GM12878 (cell line): ENCODE measurements at places on chromosomes 3 and 15.

DNA sequence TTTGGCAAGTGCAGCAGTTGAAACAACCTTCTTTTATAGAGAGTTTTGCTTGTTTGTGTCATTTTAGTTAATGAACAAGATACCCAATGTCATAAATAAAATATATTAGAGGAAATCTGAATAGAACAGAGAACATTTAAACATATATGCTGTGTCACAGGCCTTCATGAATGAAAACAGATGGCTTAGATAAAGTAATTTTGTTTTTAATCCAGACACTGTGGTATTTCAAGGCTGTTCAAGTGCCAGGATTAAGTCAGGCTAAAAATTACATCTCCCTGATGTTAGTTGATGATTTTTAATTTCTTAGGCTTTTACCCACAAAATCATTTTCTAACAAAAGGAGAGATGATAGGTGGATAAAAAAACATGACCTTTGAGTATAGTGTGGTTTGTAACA is 4.9 kb upstream of the ACKR4 start:
- DNase-seq = no peak

DNA sequence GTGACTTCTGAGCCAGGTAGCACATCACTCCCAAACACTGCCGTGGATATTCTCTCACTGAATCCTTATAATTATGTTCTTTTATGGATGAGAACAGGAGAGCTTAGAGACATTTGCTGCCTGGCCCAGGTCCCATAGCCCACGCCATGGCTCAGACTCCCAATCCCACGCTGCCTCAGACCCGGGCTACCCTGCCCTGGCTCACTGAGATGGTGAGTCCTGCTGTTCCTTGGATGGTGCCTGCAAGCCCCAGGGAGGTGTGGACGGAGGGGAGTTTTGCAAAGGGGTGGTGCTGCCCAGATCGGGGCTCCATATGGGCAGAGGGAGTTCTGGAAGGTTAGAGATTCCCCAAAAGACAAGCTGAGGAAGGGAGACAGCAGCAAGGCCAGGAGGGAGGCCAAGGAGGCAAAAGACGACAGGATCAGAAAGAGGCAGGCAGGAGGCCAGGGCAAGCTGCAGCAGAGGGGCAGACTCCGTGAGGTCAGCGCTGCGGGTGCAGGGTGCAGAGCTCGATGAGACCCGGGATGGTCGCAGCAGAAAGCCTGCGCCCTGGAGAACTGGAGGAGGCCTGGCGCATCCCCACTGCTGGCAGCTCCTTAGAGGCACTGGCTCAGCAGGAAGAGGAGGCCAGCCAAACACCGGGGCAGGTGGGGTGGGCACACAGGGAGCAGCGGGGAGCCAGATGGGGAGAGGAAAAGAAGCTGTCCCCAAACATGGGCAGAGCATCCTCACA is 95.7 kb upstream of the ALDH1A3 start:
- no peak for DNase-seq

DNA sequence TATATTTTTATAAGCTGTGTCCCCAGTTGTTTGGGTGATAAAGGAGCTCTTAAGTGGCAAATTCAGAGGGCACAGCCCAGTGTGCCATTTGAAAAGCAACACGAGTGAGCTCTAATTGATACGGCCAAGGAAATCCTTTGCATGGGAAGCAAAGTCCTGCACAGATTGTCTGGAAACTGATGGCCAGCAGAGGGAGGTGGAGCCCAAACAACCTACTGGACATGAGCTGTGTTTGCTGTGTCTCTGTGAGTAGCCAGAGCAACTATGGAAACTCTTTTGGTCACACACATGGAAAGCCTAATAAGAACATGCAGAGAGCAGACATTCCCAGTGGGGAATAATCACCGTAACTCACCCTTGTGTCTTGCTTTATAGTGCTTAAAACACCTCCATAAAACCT is 24.4 kb downstream of the ONECUT1 start:
- DNase-seq = no peak

DNA sequence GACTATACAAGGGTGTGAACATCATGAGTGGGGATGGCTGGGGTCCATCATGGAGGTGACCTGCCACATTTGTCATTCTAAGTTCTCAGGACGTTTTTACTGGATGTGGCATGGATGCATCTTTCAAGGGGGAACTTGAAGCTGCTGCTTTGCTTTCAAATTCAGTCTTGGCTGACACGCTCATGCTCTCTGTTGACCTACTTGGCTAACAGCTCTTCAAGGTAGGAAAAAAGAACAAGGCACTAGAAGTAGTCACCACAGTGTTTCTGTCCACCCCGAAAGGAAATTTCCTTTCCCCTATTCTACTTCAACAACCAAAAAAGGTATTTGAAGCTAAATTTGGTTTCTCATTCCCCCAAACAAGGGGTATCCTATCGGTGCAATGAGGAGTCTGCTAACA is 15.0 kb downstream of the STIMATE start:
- no peak for DNase-seq

DNA sequence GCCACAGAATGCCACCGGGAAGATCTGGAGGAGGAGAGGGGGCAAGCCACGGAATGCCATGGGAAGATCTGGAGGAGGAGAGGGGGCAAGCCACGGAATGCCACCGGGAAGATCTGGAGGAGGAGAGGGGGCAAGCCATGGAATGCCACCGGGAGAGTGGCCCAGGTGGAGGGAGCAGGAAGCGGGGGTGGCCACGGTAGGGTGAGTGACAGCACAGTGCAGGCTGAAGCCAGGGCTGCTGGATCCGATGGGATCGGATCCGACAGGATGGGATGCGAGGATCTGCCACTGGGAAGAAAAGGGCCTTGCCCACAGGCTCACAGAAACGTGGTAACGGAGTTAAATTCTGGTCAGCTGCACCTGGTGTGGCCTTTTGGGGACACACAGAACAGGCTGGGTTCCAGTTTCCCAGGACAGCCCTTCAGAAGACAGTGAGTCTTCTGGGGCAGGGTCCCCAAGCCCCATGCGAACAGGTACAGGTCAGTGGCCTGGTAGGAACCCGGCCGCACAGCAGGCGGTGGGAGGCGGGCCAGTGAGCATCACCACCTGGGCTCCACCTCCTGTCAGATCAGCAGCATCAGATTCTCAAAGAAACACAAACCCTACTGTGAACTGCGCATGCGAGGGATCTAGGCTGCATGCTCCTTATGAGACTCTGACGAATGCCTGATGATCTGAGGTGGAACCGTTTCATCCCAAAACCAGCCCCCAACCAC is 58.8 kb downstream of the XXYLT1 start:
- no peak for DNase-seq

DNA sequence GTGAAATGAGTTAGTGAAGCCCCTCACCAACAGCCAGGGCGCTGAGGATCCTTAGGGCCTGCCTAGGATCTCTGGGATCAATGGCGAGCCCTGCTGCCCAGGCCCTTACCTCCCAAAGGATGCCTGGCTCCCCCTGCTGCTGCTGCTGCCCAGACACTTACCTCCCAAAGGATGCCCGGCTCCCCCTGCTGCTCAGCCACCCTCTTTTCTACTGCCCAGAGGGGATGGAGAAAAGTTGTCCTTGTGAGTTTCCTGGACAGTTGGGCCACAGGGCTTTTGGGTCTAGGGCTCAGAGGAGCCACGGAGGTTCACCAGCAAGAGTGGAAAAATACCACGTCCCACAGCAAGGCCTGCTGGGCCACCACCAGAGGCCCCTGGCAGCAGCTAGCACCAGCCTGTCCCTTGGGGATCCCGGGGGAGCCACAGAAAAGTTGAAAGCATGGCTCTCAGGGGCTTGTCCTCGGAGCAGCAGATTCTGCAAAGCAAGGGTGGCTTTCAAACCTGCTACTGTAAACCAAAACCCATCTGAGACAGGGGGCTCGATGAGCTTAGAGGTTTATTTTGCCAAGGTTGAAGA is 59.4 kb downstream of the SLC6A6 start:
- DNase-seq = no peak

- no peak for DNase-seq
Measured at GRCh38 chr3:190579514-190580137, 65.7 kb downstream of the IL1RAP start.

DNA sequence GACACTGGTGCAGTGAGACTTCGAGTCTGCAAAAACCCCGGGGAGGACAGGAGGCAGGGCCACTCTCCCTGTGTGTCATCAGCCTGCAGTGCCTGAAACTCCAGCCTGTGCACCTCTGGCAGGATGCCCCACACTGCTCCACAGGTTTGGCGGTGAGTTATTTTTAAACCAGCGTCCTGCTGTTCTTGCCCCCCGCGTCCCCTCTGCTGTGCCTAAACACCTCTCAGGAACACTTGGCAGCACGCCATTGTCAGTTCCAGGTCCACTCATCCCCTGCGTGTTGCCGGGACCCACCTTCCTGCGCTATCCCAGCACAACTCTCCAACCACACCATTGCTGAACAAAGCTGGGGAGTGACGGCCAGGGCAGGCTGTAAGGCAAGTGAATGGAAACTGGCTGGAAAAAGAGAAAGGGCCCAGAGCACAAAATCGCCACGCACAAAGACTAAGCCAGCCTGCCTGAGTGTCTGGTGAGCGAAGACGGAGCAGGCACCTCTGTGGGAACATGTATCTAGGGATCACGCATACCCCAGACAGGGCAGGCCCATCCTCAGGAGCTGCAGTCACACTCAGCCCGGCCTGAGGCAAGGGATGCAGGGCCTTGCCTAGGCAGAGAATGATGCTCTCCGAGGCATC is 3.1 kb upstream of the PLA2G4F start:
- no peak for DNase-seq

DNA sequence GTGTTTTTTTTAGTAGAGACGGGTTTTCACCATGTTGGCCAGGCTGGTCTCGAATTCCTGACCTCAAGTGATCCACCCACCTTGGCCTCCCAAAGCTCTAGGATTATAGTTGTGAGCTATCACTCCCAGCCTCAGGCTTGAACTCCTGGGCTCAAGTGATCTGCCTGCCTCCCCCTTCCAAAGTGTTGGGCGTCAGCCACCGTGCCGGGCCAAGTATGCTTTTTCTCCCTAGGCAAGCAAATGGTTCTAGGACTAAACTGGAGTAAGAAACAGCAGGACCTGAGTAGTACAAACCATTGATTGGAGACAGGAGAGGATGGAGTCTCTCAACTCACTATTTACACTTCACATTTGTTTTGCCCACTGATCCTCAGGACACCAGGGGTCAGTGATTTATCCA is 4.6 kb upstream of the PTPN9 start:
- no peak for DNase-seq

GRCh38 chr3:115861166-115861733 is 237.9 kb downstream of the GAP43 start:
- DNase-seq = no peak

GRCh38 chr3:159938714-159939113 is 49.9 kb upstream of the IL12A start:
- no peak for DNase-seq

- no peak for DNase-seq
Measured at GRCh38 chr15:66070220-66070934, 183.2 kb downstream of the MEGF11 start.

- DNase-seq = no peak
Measured at GRCh38 chr3:171281256-171281992, 178.8 kb downstream of the TNIK start.

GRCh38 chr3:121748680-121749275 is 763 bp downstream of the GOLGB1 start:
- no peak for DNase-seq

- no peak for DNase-seq
Measured at GRCh38 chr3:24496529-24497482, 2.2 kb upstream of the THRB start.

GRCh38 chr15:73375755-73376305 is 7.1 kb upstream of the HCN4 start:
- no peak for DNase-seq

- no peak for DNase-seq
Measured at GRCh38 chr3:153855772-153856171, 265.4 kb upstream of the ARHGEF26 start.

DNA sequence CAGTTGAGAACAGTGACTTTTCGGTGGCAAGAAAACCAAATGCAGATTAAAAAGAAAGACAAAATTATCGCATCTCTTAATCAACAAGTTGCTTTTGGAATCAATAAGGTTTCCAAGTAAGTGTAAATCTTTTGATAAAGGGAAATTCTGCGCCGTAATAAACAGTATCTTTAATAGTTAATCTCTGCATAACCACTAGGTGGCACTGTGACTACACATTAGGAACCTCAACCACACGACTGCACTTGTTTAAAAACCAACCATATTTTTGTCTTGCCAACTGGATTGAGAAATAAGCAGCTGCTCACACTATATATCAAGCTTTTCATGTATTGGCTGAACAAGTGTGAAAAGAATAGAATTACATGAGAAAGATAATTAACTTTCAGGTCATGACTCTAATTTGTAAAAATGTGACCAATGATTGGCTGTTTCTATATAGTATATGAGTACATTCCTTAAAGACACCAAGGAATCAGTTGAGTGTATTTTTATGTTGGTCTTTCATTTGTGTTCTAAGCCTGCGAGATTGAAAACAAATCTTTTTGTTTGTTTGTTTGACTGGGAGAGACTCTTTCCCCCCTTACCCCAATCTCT is 72.7 kb downstream of the DZIP3 start:
- peak; percentile 11 for DNase-seq

GRCh38 chr15:76963596-76963995 is 31.3 kb upstream of the PSTPIP1 start:
- DNase-seq = no peak

DNA sequence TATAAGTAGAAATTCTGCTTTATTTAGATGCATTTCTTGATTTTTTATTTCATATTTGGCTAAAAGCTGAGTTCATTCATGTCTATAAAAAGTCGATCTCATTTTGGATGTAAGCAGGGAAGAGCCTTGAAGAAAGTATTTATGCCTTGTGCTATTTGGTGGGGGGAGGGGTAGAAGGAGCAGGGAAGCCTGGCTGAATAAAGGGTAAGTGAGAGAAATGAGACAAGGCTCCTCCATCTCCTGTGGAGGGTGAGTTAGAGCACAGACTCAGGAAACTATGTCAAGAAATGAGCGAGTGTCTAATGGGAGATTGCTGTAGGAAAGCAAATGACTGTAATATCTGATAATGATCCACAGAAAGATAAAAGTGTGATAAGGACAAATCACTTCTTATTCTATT is 121.8 kb upstream of the ATP11B start:
- DNase-seq = no peak
